ENCODE measurements at places on chromosomes 13 and 19.

GRCh38 chr19:18675779-18676178 is 7.7 kb upstream of the CRTC1 start:
- DNase-seq, result no peak

DNA sequence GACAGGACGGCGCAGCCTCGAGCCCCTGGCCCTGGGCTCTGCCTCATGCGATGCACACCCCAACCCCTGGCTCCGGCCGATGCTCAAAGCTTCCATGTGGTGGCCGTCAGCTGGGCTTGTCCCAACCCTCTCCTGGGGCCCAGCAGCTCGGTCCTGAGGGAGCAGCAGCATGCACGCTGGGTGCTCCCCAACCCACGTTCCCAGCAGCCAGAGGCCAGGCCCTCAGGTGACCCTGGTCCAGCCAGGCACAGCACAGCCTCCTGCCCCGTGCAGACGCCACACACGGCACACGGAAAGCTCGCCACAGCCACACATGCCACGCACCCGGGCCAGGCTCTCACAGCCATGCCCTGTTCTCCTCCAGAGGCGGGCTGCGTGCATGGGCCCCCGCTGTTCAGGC is 60.7 kb downstream of the IER2 start:
- DNase-seq, result no peak

DNA sequence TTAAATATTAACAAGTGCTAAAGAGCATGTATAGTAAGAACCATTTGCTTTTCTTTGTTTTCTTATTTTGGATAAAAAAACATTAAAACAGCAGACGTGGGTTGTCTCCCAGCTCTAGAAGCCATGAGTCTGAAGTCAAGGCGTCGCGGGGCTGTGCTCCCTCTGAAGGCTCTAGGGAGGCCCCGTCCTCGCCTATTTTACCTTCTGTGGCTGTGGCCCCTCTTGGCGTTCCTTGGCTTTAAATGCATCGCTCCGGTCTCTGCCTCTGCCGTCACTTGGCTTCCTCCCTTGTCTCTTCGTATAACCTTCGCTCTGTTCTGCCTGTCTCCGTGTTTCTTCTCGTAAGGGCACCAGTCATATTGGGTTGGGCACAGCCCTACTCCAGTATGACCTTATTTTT is 75.3 kb downstream of the ING1 start:
- no peak for DNase-seq

DNA sequence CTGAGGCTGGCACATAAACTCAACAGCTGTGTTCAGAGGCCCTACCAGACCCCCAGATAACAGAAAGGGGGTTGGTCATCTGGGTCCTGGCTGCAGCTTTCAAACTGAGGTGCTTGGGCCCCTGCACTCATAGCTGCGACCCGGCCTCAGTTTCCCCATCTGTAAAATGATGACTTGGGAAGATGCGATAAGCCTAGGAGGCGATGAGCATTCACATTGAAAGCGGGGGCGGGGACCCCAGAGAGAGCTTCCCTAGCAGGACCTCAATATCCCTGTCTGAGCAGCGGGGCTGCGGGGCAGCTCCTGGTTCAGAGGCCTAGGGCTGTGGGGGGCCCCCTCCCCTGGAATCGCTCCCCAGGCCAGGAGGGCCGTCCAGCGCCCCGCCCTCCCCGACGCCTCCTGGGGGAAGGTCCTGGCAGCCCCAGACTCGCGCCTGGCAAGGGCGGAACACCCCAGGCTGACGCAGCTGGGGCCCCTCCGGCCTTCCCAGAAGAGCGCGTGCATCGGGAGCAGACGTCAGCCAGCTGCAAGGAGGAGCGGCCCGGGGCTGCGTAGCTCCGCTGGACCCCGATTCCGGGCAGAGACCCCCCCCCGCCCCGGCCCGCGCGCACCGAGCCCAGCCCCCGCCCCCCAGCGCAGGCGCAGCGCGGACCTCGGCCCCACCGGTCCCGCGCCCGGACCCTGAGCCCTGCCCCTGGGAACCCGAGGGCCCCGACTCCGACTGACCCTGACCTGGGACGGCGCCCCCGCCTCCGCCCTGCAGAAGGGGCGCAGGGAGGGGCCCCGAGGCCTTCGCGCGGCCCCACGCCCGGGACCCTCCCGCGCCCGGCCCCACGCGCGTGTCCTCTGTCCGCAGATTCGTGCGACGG is 3.5 kb downstream of the FSTL3 start:
- peak; percentile 62 for DNase-seq

DNA sequence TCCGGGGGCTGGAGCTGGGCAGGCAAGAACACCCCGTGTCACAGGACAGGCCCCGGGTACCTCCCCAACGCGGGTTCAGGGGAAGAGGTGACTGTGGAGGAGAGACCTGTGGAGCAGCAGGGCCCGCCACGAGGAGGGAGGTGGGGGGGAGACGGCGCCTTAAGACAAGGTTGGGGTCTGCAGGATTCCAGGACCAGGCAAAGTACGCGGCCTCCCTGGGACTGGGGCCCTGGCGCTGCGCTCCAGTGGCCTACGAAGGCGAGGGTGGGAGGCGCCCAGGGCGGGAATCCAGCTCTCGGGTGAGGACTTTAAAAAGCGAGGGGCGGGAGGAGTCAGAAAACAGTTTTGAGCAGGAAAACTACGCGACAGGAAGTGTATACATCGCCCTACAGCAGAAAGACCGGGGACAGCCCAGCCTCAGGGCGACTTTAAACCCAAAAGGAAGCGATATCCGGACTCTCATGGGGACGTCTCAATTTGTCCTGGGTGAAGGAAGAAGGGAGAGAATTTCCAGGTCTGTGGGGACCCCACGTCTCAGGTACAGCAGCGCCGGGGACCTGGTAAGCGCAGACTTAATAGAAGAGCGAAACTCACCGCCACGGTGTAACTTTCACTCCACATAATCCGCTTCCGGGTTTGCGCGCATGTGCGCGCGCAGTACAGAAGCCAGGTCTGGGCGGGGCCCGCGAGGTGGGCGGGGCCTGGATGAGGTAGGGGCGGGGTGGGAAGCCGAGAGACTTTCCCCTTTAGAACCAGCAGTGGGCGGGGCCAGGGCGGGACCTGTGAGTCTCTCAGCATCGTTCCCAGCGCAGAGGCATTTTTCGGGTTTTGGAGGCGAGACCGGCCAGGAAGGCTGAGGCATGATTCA is at the start of gene ZNF83:
Gene ZNF83 (minus strand): TSS at position 638 of the 868 bp plus-strand sequence.
- DNase-seq, result peak; percentile 96

DNA sequence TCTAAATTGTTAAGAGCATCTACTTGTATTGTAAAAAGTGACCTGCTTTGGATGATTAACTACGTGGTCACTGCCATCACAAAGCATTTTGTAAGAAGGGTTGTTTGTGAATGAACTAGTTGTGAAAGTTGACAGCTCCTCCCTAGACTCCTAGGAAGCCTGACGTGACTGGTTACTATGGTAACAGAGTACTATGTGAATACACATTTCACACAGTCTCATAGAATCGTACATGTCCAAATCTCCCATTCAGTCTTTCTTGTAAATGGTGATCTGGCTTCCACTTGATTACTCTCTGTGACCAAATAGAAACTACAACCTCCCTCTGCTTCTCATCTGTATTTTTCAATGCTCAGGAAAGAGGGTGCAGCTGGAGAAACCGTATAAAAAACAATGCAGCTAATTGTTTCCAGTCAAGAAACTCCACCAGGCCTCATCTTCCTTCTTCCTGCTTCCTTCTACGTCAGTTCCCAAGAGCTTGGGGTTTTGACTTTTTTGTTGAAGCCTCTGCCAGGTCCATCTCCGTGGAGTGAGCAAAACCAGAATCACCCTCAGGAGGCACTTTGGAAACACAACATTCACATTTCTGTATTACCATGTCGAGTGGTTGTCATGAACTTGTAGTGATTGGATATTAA is 83.4 kb downstream of the GPC6 start:
- DNase-seq, result no peak

- no peak for DNase-seq
Observed at GRCh38 chr13:29532821-29533220, 62.7 kb downstream of the SLC7A1 start.

- DNase-seq, result no peak
Observed at GRCh38 chr13:72168126-72168855, 301.3 kb upstream of the DACH1 start.

GRCh38 chr19:45670670-45671453 is 2.8 kb downstream of the GIPR start:
- DNase-seq, result peak; percentile 57

- DNase-seq, result no peak
Observed at GRCh38 chr13:41005704-41006103, 13.4 kb downstream of the ELF1 start.

GRCh38 chr13:106350208-106350607 is 185.3 kb downstream of the EFNB2 start:
- DNase-seq, result no peak

DNA sequence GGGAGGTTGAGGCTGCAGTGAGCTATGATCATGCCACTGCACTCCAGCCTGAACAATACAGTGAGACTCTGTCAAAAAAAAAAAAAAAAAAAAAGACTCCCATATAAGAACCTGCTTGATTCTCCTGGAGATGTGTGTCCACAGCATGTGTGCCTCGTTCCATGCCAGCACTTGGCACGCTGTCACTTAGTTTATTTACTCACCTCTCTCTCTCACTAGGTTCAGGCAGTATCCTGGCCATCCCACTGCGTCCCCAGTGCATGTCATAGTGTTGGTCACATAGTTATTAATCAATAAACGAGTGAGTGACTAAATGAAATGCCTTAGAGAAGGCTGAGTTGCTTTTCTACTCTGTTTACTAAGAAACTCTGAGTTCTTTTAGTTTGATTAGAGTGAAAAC is 79.1 kb upstream of the GPR12 start:
- DNase-seq, result no peak

DNA sequence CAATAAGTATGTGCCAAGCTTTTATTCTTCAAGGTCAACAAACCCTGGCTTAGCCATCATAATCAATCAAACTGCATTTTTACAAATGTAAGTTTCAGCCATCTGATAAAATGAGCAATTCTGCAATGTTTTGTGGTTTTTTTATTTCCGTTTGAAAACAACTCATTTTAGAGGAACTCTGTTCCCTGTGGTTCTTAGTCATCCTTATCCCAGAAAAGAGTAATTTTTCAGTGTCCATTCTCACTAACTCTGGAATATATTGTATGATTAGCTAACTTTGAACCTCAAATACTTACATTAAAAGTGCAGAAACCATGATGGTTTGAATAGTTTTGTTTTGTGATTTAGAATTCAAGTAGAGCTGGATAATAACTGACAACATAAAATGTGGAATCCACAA is 87.6 kb downstream of the IRS2 start:
- no peak for DNase-seq

- no peak for DNase-seq
Observed at GRCh38 chr13:60933638-60934037, 482.0 kb downstream of the PCDH20 start.

GRCh38 chr13:49604570-49604969 is 19.2 kb upstream of the RCBTB1 start:
- DNase-seq, result no peak

DNA sequence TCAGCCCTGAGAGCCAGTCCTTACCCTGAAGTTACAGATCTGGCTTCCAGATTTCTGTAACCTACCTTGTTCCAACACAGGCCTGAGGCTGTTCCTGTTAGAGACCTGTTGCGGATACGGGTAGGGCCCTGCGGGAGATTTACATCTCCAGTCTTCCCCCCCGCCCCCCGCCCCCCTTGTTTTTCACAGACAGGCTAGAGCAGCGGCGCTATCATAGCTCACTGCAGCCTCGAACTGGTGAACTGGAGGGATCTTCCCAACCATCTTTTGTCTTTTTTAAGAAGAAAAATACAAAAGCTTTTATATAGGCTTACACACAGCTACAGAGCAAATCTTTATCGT is 10.6 kb upstream of the CEACAM21 start:
- no peak for DNase-seq

DNA sequence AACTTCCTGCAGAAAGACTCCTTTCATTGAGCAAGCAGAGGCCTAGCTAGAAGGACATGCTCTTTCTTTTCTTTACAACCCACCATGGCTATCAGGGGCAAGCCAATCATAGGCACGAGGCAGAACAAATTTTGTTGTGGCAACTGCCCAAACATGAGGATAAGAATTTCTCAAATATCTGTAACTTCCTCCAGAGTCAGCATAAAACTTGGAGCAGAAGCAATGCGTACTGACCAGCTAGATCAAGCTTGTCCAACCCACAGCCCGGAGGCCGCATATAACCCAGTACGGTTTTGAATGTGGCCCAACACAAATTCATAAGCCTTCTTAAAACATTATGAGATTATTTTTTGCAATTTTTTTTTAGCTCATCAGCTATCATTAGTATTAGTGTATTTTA is 87.0 kb upstream of the SOX21 start:
- DNase-seq, result no peak

DNA sequence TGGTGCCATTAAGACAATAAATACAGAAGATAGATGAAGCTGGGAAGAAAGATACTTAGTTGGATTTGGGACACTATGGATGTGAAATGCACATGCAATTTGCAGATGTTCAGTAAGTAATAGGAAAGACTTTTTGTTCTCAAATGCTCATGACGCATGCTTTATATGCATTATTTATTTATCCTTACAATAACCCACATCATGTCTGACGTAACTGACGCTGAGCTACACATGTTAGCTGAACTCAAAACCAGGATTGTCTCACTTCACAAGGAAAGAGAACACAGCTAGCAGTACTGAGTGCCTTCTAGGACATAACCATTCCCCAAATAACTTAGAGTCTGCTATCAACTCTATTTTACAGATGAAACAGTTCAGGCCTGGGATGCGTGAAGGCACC is 463.4 kb downstream of the FGF9 start:
- no peak for DNase-seq

- DNase-seq, result no peak
Observed at GRCh38 chr13:34372581-34372980, 554.6 kb downstream of the RFC3 start.

DNA sequence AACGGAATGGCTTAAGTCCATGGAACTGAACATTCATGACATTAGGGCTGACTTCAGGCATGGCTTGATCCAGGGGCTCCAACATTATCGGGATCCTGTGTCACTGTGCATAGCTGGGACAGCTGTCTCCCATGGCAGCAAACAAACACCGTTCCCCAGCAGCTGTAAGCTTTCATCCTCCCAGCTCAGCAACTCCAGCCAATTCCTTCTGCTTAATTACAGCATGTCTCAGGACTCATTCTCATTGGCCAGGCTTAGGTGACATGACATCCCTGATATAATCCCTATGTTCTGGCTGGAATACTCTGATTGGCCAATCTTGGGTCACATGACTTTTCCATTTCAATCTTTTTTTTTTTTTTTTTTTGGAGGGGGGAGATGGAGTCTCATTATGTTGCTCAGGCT is 10.9 kb upstream of the TLE5 start:
- no peak for DNase-seq

GRCh38 chr13:73060251-73061160 is 1.7 kb downstream of the KLF5 start:
- DNase-seq, result no peak

Data from CD4-positive, alpha-beta T cell treated with Interleukin-4 for 1 hour (primary cell).